ENCODE measurements at places on chromosomes 6 and 20.
A peak's percentile ranks its signal among the peaks of the same experiment; 100 is the strongest.

DNA sequence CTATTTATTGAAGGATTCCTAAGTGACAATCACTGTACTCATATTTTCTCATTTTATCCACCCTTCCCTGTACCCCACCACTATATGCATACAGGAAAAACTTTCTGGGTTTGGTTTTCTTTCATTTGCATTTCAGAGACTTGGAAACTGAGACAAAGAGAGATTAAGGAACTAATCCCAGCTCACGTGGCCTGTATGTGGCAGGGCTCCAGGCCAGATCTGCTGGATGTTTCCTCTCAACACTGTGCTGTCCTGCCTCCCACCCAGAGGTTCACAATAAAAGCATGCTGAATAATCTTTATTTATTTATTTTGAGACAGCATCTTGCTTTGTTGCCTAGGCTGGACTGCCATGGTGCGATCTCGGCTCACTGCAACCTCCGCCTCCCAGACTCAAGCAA is 50.2 kb downstream of the CEP162 start:
- no peak for DNase-seq

DNA sequence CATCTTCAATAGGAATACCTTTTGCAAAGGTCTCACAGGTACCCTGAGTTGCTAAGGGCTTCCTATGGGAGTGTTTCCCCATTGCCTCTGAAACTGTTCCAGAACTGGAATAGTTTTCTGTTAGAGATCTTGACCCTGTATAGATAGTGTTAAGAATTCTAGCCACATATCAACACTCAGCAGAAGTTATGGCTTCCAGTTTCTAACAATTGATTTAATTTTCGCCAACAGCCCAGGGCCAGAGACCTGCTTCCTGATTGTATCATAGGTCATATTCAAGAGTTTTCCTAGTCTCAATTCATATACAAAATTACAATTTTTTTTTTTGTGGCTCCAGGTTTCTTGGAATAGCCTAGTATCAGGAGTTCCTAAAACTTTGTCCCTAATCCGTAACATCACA is 61.0 kb downstream of the PXDC1 start:
- no peak for DNase-seq

DNA sequence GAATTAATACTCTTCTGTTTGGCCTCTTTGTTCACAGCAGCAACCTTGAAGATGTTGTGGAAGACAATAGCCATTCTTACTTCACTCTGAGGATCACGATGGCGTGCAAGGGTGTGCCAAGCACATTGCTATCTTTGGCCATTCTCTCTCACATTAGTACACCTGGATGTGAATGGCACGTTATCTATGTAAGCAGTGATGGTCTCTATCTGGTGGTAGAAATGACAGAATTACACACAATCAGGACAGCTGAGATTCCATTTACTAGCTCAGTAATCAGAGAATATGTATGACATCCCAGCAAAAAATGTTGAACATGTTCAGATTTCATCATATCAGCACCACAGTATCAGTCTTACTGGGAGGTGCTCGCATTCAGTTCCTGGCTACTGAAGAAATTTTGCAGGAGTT is 116.2 kb downstream of the LCA5 start:
- no peak for DNase-seq

DNA sequence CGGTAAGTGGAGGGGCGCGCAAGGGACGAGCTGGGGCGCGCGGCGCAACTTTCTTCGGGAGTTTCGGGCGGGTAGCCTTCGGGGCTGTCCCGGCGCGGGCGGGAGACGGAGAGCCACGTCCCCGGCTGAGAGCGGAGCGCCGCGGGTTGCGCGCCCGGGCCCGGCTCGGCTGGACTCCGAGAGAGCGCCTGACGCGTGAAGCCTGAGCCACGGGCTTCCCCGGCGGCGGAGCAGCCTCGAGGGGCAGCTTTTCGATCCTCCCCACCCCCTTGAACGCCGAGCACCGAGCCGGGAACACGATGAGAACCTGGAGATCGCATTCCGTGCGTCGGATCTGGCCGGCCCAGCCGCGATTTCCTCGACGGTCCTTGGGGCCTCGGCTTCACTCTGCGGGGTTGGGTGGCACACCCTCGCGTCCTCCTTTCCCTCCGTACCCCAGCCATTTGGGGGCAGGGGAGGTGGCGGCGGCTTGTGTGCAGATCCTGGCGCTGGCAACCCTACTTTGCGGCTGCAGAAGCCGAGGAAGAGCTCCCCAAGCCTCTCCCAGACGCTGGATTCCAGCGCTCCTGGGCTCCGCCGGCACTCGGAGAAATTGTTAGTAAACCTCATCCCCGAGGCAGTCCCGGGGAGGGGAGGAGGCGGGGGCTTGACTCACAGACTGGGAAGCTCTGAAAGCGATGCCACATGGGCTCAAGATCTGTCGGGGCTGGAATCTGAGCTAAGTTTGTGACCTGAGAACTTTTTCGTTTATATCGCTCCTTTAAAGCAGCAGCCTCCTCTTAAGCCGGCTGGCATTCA is 572 bp downstream of the DSE start:
- DNase-seq = peak; percentile 71

DNA sequence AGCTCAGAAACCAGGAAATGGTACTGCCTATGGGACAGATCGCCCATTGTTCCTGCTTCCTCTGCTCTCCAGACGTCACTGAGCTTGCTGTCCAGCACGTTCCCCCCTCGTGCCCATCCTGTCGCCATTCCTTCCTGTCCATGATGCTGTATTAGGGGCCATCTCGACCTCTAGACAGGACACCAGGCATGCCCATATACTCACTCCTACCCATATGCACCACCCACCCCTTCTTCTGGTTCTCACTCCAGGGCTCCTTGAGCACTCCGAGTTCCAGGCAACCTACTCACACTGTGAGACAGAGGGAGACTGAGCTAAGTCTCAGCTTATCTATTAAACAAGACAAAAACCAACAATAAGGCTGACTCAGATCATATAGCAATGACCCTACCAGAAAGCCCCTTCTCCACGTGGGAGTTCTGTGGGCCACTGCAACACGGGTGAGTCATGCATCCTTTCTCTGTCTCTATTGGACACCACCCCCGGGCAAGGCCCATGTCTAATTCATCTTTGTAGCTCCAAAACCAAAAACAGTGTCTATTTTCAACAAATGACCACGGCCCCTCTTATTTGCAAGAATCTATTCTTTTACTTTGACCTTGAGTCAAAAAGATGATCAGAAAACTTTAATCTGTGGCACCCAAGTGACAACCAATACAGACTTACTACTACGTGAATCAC is 65.7 kb downstream of the PSMG4 start:
- DNase-seq = no peak

DNA sequence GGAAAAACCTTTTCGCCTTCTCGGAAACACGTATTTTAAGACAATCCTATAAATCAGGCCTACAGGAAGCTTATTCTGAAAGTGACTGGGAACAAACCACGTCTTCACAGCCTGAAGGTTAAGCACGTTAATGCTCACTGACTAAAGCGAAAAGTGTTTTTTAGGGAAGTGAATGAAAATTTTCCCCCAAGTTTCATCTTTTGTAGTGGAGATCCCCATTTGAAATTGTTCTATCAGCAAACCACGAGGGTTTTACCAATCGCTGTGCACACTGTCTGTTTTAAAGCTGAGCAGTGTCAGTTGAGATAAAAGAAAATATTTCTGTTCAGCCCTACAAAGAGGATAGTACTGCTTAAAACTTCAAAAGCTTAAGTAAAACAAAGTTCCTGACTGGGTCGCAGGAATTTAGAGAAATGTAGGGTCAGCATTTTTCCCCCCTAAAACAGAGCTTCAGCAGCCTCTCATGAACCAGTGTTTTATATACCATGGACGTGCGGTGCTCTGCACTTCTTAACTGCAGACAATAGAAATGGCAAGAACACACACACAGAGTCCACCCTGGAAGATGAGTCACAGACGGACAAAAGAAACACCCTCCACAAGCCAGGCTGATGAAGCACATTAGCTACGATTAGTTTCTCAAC is 34.9 kb downstream of the SLC22A23 start:
- no peak for DNase-seq

- no peak for DNase-seq
Observed at GRCh38 chr20:10761232-10761631, 87.4 kb upstream of the JAG1 start.

DNA sequence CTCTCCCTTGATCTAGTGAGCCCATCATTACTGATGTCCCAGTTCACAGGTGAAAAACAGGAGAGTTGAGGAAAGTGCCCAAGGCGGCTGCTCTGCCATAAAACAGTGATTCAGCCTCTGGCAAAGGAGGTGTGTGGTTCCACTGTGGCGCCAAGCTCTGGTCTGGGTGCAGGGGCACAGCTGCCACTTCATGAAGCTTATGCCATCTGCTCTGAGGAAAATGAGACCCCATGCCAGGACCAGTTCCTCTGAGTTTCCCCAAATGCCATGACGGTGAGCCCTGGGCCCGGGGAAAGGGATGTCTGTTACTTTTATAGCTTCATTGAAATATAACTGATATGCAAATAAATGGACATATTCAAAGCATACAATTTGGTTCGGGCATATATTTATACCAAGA is 33.7 kb upstream of the ZBP1 start:
- DNase-seq = no peak

- DNase-seq = no peak
Observed at GRCh38 chr20:50278684-50279531, 88.3 kb downstream of the CEBPB start.

DNA sequence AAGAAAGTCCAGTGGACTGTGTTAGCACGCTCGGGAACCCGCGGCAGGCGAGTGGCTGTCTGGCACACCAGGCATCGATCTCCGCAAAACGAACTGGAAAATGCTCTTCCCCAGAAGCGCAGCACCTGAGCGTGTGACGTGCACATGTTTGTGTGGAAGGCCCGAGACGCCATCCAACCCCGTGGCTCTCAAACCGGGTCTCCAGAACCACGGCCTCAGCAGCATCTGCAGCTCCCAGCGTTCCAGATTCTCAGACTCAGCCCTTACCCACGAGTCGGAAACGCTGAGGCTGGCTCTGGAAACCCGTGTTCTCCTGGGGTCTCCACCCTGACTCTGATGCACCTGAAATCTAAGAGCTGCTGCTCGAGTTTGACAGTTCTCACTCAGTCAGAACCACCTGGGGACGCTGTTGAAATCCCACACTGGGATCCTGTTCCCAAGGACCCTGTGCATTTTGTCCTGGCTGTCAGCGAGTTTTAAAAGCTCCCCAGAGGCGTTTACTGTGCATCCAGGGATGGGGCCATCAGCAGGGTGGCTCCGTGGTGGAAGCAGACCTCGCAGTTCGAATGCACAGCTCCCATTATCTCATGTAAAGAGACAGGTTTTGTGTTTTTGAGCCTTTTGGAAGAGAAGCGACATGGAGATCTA is 69.0 kb downstream of the DLL1 start:
- no peak for DNase-seq

DNA sequence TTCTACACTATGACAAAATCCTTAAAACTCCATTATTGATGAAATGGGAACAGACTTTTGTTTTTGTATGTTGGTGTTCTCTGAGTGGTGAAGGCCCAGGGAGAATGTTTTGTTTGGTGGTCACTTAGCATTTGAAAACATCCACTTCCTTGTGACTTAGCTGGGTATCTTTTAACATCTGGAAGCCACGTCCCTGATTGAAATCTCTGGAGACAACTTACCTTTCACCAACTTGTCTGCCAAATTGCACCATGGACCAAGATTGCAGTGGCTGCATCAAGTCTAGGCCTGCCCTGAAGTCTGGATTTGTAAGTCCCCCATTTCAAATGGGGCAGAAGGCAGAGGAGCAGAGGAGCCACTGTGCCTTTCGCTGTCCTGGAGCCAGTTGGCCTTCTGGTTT is 534 bp upstream of the EFCAB8 start:
- DNase-seq = no peak

DNA sequence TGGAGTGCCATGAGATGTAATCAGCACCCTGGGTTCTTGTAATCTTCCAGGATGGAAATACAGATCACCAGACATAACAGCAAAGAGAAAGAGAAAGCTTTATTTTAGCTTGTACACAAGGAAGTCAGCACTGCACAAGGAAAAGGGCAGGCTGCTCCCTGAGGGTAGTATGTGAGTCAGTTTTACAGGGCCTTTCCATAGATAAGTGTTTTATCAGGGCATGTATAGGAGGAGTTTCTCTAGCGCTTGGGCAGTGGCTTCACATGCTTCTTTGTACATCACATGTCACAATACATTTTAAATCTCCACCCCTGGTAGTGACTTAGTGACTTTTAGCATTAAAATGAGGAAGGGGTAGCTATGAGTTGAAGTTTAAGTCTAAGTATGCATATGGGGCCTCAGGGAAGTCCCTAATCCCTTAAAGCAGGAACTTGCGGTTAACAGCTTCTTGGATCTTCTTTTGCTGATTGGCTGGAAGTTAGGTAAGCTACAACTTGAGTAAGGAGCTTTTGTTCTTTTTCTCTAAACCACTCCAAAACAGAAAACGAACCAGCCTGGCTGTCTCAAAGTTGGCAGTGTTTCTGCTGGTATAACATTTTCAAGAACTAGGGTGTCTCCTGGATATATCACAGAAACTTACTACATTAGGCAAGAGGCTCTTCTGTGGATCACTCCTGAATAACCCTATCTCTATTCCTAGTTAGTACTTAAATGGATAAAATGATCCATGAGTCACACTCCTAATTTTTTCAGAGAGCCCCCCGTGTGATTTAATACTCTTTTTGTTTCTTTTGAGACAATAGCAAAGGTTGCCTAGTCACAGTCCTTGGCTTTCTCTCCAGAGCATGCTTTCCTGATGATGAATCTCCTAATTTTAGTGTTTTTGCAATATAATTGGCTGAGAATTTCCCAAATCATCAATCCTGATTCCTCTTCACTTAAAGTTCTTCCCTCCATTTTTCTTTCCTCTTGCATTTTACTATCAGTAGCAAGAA is 60.2 kb downstream of the MRAP2 start:
- no peak for DNase-seq

DNA sequence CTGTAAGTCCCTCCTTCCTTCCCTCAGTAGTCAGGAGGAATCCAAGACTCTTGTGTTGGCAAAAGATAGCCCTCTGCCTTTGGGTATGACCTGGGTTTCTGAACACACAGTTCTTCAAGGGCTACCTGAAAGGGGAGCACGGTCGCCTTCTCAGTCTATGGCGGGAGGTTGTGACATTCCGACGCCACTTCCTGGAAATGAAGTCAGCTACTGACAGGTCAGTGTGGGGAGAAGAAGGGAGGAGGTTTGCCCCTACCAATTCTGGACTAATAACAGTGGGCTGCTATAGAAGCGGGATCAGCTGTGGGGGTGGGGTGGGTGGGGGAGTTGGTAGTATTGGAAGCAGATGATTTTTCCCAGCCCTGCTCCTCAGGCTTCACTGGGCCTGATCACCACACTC is 11.5 kb downstream of the CEP250 start:
- DNase-seq = no peak

- DNase-seq = no peak
Observed at GRCh38 chr20:63265891-63266515, 6.6 kb upstream of the ARFGAP1 start.

GRCh38 chr20:49630396-49630951 is 62.5 kb upstream of the PTGIS start:
- DNase-seq = no peak

- no peak for DNase-seq
Observed at GRCh38 chr6:15086348-15087158, 159.3 kb upstream of the JARID2 start.

- peak; percentile 92 for DNase-seq
Observed at GRCh38 chr6:34671801-34672656, 24.5 kb downstream of the ILRUN start.

- no peak for DNase-seq
Observed at GRCh38 chr6:1561355-1561754, 48.4 kb upstream of the FOXC1 start.

- DNase-seq = no peak
Observed at GRCh38 chr6:13272131-13273046, 55.9 kb downstream of the TBC1D7 start.
